Right ventricle myocardium inferior (tissue), 1 donor: ENCODE measurements at places on chromosomes 13 and 19.

DNA sequence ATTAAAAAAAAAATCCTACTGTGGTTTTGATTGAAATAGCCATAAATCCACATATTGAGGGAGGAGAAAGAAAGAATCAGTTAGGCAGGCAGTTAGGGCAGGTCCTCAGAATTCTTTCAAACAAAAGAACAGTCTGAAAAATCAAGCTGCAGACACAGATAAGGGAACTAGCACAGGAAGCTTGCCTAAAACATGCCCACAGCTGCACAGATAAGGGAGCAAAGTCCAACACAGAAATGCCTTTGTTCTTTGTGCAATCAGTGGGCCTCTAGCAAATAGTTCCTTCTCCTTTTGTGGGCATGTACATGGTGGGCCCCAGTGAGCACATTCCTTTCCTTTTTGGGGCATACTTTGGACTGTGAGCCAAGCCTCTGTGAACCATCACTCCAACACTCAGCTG is 42.7 kb downstream of the UTP14C start:
- no peak for DNase-seq

- DNase-seq, result no peak
Observed at GRCh38 chr13:45674908-45675307, 27.2 kb upstream of the CBY2 start.

GRCh38 chr13:97810152-97810551 is 143.3 kb upstream of the IPO5 start:
- DNase-seq, result no peak

GRCh38 chr19:33447336-33448158 is 74.0 kb downstream of the CEBPG start:
- no peak for DNase-seq

GRCh38 chr13:53631511-53631910 is 602.9 kb downstream of the OLFM4 start:
- DNase-seq, result no peak

DNA sequence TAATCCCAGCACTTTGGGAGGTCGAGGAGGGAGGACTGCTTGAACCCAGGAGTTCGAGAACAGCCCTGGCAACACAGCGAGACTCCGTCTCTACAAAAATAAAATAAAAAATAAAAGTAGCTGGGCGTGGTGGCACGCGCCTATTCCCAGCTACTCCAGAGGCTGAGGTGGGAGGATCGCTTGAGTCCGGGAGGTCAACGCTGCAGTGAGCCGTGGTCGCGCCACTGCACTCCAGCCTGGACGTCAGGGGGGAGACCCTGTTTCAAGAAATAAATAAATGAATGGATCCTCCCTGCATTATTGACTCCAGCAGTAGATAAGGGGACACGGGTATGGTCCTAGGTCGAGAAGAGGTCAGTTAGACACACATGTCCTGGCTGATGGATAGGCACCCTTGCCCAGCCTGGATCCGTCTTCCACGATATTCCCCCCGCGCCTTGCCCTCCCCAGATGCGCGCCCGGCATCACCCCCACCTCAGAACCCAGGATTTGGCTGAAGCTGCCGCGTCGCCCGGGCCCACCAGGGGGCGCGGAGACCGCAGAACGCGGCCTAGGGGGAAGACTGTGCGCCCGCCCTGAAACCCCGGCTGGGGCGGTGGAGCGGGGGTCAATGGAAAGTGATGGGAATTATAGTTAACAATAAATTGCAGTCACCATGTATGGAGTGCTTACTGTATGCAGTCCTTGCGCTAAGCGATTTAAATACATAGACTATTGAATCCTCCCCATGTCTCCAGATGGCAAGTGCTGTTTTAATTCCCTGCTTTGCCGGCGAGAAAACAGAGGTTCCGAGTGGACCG is 2.1 kb upstream of the HOOK2 start:
- peak; percentile 92 for DNase-seq

DNA sequence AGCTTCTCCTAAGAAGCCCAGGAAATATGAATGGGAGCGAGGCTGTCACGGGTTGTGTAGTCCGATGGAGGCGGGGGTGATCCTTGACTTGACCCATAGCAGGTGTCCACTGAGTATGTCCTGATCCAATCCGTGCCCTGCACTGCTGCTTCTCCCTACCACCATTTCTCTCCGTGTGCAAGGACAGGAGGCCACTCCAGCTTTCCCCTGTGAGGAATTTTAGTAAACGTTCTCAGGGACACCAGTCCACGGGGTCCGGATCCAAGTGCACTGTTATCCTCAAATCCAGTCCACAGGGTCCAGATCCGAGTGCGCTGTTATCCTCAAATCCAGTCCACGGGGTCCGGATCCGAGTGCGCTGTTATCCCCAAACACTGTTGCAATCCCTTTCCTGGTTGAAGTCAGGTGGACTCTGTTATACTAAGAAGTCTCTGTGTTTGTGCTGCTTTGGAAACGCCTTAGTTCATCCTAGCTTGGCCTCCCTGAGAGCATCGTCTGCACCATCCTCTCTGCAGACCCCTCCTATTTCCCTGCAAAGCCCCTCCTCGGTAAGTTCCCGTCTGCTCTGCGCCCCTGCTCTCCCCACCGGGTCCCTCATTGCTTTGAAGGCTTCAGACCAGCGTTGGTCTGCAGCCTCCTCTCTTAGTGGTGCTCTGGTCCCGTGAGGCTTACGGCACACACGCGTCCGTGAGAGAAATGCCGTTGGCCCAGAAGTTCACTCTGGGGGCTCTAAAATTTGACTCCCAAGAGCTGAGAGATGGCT is 303.5 kb downstream of the TEX29 start:
- DNase-seq, result no peak

GRCh38 chr19:11092181-11092538 is 2.9 kb downstream of the LDLR start:
- no peak for DNase-seq
